ENCODE measurements at places on chromosomes 4 and X.

DNA sequence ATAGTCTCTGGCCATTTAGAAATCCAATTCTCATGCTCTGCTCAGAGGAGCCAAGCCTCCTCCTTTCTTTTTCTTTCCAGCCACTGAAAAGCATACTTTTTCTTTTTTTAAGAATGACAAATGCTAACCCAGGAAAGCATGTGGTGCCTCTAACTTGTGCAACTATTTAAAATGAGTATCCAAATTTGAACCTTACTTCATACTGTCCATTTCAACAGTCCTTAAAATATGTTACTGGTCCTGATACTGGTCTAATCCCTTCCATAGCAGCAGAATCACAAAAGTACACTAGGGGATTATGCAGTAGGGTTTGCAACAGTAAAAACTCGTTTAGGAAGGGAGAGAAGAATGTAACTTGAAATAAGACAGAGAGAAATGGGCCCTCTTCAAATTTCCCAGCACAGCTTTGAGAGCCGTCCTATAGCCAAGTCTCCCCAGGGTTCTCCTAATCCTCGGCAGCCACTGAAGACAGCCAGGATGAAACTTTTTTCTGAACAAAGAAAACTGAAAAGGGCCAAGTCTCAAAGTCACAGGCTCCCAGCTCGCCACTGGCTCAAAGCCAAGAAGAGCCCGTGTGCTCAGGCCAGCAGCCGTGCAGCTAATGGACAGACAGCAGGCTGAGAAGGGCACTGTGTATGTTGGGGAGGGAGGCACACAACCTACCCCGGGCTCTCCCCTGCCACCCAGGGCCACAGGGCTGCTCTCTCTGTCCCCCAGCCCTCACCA is 39.5 kb downstream of the GPC4 start:
- no peak for DNase-seq

GRCh38 chrX:115602729-115603389 is 41.9 kb downstream of the PLS3 start:
- DNase-seq: no peak

GRCh38 chr4:180380733-180381132 is 1862.5 kb upstream of the TENM3 start:
- no peak for DNase-seq

- no peak for DNase-seq
Observed at GRCh38 chrX:47539860-47540259, 21.1 kb upstream of the ARAF start.

GRCh38 chr4:25904748-25905082 is 9.3 kb upstream of the SMIM20 start:
- DNase-seq: no peak

GRCh38 chr4:5888222-5889001 is 4.5 kb downstream of the CRMP1 start:
- DNase-seq: no peak

DNA sequence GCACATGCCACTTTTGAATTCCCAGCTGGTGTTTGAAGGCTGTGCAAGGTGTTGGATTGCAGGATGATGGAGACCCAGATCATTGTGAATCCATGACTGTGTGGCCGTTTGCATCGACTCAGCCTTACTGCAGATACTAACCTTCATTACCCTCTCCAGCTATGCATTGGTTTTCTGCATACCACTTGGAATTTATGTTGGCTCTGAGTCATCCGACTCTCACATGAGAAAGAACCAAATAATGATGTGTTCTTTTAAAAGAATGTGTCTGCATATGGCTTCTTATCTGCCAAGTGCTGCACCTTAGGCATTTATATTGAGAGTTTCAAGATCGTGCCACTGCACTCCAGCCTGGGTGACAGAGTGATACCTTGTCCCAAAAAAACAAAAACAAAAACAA is 106.7 kb upstream of the PRKX start:
- no peak for DNase-seq

GRCh38 chr4:48122756-48123155 is 11.3 kb downstream of the TXK start:
- DNase-seq: no peak

- DNase-seq: no peak
Observed at GRCh38 chrX:1053072-1053471, 159.4 kb downstream of the CRLF2 start.

GRCh38 chrX:140507982-140508305 is 3.1 kb upstream of the SOX3 start:
- DNase-seq: no peak

GRCh38 chrX:136195247-136195646 is 47.9 kb downstream of the FHL1 start:
- DNase-seq: no peak

GRCh38 chr4:75034523-75034922 is 101.6 kb downstream of the PARM1 start:
- no peak for DNase-seq

DNA sequence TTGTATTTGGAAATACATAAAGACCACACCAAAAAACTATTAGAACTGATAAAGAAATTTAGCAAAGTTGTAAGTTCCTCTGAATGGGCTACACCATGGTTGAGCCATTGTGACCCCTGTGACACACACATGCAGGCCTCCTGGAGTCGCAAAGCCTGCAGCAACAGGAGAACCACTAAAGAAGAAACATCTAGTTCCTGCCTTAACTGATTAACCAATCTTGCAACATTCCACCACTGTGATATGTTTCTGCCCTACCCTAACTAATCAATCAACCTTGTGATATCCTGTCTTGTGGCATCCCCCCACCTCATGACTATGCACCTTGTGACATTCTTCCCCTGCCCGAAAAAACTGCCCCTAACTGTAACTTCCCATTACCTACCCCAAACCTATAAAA is 401.8 kb downstream of the PRDM5 start:
- DNase-seq: no peak

DNA sequence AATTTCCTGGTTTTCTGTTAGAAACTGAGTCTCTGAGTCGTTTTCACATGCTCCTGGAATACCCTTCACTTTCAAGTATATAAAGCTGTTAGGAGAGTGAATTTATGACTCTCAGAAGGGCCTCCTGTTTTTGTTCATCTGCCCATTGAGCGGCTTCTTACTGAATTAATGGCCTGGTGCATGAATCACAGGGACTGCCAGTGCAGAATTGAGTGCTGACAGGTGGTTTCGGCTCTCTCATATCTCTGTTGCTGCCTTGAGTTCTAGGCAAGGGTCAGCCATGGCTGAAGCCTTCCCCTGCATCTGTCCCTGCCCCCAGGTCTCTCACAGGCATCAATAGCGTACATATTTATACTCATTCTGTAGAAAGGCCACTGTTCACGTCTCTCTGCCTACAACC is 22.7 kb upstream of the SEPSECS start:
- DNase-seq: no peak

GRCh38 chr4:89173336-89174090 is 62.2 kb downstream of the TIGD2 start:
- no peak for DNase-seq

DNA sequence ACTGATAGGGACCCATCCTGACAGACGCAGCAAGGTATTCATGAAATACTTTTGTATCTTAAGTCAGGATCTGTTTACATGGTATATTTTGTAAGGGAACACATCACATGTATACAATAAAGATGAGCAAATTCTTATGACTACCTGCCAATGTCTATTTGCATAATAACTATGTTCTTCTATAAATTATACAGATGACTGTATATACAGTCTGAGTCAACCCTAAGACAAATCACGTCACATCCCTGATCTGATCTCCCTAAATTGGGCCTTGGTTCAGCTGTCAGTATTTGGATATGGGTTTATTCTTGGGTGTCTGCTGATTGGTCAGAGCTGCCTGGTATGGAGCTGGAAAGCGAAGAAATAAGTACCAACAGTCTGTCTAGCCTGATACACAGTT is 93.3 kb downstream of the SERPINA7 start:
- DNase-seq: no peak

DNA sequence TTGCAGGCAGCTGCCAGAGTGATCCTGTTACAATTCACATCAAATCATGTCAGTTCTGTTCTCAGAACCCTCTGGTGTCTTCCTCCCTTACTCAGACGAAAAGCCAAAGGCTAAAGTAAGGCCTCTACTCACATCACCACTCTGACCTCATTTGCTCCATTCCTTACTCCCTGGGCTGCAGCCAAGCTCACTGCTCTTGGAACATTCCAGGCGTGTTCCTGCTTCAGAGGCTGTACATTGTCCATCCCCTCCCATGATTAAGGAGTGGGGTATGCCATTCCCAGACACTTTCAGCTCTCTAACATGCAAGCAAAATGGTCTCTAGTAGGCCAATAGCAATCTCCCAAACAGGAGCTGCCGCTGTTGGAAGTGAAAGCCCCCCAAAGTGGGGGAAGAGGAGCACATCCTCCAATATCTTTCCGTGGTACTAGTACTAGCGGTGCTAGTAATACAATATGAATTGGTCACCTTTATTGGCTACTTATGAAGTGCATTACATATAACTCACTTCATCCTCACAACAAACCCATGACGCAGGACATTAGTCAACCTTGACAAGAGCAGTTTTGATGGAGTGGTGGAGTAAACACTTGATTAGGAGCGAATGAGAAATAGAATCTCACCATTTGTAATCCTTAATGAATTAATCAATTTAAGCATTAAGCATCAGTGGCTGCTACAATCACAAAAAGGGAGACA is 15.0 kb downstream of the GAB3 start:
- DNase-seq: no peak

- no peak for DNase-seq
Observed at GRCh38 chrX:49179358-49179757, 6.8 kb downstream of the PRICKLE3 start.

DNA sequence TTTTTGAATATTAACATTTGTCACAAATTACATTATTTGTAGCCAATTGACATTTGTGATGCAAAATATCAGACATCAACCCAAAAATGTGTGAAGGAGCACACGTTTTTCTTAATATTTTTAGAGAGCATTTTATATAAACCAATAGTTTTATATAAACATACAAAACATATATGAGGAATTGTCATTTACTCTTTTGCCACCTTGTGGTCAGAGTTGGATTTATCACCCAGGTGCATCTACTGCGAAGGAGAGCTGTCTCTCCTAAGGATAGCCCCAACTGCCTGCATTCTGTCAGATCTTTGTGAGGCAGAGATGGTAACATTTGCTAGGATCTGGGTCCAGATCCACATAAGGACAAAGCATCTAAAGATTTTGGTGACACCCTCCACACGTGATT is 2.5 kb upstream of the USP27X start:
- peak; percentile 54 for DNase-seq

All from CD4-positive, alpha-beta T cell treated with Interleukin-21 for 1 hour (primary cell).